ENCODE measurements at places on chromosomes 2 and 18.

DNA sequence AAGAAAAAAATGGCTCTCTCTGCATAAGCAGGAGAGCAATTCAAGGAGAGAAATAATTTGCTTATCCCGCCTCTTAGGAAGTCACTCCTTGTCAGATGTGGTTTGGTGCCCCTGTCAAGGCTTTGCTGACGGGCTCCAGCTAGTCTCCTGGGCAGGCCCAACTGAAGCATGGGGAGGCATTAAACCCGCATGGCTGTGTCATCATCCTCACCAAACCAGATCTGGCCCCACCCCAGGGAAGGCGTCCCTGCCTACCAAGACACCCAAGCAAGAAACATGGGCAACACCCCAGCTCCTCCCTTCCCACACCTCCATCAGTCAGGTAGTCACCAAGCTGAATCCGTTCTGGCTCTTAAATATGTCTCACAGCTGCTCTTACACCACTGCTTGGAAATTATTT, 108.0 kb downstream of the SGPP2 start:
- DNase-seq, result no peak

GRCh38 chr18:34643989-34644388, 66.1 kb upstream of the DTNA start:
- no peak for DNase-seq

DNA sequence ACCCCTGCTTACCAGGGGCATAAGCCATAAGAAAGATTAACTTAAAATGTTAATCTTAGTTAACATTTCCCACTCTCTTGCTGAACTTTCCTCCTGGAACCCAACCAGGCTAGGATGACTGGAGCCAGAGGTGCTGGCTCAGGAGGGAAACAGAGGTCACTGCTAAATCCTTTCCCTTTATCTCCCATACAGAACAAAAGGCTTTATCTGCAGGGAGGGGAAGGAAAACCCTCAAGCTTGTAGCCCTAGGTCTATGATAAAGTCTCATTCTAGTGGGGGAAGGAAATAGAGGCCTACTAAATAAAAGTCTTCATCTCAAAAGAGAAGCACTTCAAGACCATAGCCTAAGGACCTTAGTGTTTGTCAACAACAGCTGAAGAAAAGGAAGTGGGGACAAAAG, 18.6 kb downstream of the HIBCH start:
- no peak for DNase-seq

DNA sequence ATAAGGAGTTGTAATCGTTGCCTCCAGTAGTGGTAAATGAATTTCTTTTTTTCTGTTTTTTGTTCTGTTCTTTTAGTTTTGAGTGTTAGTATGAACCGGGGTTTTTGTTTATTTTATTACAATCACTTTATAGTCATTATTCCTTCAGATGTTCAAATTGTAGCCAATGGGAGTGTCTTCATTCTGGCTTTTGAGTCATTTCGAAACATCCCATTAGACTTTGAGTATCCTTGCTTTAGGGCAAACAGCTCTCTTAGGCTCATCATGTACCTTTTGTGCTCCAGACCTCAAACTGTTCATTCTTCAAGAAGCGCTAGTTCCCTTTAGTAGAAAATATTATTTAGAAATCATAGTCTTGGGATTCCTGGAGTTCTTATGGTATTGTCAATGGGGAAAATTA, 54.2 kb upstream of the PAX3 start:
- no peak for DNase-seq

DNA sequence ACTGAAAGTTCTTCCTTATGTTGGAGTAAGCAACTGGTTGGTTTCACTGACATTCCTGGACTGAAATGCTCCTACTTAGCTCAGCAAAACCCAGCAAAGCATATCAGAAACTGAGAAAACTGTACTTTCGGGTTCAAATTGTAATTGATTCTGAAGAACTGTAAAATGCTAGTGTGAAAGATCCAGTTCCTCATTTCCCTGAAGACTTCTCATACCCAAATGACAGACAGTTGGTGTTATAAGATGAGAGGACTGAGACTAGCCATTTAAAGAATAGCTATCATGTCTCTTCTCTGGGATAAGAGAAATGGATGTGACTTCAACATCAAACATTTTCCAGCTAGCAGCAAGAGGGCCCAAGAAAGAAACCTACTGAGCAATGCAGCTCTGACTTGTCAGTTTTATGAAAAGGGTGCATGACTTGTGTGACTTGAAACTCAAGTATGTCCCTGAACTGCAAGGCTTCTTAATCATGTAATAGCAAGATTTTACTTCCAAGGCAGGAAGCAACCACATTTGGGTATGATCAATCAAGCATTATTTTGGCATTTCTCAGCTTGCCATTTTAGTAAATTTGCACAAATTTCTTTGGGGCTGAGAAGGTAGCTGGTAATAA, 420.3 kb upstream of the MMADHC start:
- no peak for DNase-seq

DNA sequence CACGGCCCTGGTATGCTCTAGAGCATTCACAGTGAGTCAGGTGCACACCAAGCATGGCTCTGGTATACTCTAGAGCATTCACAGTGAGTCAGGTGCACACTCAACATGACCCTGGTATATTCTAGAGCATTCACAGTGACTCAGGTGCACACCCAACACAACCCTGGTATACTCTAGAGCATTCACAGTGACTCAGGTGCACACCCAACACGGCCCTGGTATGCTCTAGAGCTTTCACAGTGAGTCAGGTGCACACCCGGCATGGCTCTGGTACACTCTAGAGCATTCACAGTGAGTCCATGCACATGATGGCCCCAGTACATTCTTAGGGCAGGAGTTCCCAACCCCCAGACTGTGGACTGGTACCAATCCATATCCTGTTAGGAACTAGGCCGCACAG, 158.1 kb downstream of the EIPR1 start:
- no peak for DNase-seq

GRCh38 chr2:127479866-127480743, 46.2 kb downstream of the IWS1 start:
- DNase-seq, result no peak

DNA sequence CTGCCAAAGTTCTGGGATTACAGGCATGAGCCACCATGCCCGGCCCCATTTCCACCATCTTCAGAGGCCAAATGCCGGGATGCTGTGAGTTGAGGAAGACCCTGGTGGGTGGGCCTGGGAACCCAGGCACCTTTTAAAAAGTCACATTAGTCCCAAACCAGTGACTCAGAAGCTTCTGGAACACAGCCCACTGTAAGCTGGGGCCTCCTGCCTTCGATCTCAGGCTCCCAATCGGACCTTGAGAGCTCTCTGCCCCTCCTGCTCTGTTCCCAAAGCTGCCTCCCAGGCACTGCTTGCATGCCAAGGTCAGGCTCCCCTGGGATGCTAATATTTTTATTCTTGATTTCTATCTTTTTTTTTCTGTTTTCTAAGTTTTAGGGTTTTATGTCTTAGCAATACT, 4.2 kb downstream of the ADCY3 start:
- no peak for DNase-seq

DNA sequence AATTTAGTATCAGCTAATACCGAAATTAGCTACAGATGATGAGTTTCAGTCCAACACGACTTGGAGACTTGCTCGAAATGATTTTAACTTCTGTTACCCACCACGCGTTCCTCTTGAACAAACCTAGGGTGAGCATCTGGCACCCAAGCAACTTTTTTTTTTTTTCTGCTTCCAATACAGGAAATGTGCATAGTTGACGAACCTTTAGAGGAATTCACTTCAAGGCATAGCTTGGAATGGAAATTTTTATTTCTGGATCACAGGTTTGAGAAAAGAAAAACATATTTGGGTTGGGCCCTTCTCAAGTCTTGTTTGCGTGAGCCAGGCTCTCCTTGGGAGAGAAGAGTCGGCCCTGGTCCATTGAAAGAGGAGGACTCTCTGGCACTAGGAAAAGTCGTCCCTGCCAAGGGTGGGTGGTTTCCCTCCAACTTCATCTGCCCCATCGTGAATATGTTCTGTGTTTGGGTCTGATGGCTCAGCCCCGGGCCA, 37.4 kb upstream of the RPL31 start:
- DNase-seq, result no peak

DNA sequence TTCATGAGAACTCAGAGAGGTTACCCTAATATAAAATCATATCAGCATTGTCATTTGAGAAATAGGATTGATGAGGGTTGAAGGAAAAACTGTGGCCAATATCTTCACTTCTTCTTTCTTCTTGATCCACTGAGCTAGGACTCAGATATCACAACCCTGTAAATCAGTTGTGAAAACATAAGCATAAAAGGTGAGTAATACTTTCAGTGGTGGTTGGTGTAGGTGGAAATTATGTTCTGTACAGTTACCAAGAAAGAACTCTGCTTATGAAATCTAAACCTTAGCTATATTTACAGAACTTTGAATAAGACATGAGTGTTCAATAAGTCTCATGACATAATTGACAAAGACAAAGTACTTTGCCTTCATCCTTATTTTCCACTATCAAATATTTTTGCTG, 56.3 kb downstream of the PAX3 start:
- DNase-seq, result no peak

DNA sequence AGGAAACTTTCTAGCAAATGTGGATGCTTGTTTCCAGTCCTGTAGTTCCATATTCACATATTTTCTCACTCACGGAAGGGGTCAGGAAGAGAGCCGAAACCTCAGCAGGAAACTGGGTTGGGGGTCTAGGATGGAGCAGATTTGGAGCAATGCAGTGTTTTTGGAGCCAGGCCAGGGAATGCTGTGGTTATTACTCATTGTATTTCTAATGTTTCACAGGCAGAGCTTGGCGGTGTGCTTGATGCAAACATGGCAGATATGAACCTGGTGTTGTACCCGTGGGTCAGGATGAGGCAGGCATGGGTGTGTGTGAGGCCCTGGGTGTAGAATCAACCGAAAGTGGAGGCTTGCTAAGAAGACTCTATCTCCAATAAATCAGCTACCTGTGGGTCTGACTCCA, 34.6 kb upstream of the ACKR3 start:
- DNase-seq, result no peak

DNA sequence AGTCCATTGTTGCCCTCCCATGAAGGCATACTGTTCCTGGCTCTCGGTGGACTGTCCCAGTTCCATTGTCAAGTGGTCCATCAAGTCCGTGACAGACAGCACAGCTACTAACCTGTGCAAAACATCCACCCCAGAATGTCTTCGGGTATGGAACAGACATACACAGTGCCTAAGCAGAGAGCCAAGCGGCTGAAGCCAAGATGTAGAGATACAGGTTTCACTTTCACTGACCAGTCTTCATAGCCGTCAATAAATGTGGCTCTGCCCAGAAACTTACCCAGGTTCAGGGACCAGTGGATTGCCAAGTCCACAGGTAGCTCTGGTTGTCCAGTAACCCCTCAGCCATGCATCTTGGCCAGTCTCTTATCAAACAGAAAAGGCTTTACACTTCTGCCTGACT, 10.7 kb upstream of the PAPOLG start:
- DNase-seq, result no peak

- DNase-seq, result no peak
Measured at GRCh38 chr2:75321599-75321922, 122.2 kb upstream of the TACR1 start.

- DNase-seq, result no peak
Measured at GRCh38 chr2:62501794-62502500, 4.0 kb downstream of the TMEM17 start.

GRCh38 chr2:37790019-37790418, 118.6 kb upstream of the CDC42EP3 start:
- DNase-seq, result no peak

DNA sequence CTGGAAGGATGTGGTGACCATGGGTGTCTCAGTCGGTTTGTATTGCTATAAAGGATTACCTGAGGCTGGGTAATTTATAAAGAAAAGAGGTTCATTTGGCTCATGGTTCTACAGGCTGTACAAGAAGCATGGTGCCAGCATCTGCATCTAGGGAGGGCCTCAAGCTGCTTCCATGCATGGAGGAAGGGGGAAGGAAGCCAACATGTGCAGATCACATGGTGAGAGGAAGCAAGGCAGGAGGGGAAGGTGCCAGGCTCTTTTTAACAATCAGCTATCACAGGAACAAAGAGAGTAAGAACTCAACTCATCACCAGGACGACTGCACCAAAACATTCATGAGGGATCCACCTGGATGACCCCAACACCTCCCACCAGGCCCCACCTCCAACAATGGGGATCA, 209.4 kb downstream of the CDH20 start:
- DNase-seq, result no peak

DNA sequence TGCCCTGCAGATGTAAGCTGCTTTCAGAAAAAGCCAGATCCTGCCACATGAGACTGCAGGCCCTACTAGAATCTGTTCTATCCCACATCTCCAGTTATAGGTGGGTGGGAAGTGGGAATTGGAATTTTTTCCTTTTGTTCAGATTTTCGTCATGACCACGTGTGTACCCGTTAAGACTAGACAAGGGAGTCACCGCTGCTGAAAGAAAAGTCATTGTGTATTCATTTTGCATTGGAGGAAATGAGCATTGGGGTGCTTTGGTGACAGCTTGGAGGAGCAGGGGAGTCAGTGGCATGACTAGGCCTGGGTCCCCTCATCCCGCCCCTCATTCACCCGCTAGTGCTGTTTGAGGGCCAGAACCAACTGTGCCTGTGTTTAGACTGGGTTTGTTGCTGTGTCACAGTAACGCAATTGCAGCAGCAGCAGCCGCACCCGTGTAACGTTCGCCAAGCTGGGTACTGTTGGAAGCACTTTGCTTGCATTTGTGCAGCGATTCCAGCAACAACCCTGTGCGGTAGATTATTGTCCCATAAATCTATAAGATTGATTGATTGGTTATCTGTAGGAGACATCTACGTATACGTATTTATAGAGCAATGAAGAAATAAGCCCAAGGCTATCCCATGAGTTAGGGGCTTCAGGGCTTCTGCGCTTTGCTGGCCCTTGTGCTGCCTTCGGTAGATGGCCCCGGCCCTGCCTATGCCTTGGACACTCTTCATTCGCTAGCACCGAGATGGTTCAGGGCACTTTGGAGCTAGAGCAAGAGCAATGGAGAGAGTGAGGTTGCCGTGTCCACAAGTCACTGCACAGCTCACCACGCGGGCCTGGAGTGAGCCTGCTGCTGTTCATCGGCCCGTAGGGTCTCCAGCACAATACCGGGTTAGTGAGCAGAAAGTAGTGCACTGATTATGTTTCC, 194.9 kb downstream of the AGAP1 start:
- DNase-seq, result no peak

GRCh38 chr2:168469281-168469988, 13.4 kb downstream of the CERS6 start:
- DNase-seq, result no peak

- DNase-seq, result no peak
Measured at GRCh38 chr18:54130177-54130576, 94.3 kb downstream of the MBD2 start.

DNA sequence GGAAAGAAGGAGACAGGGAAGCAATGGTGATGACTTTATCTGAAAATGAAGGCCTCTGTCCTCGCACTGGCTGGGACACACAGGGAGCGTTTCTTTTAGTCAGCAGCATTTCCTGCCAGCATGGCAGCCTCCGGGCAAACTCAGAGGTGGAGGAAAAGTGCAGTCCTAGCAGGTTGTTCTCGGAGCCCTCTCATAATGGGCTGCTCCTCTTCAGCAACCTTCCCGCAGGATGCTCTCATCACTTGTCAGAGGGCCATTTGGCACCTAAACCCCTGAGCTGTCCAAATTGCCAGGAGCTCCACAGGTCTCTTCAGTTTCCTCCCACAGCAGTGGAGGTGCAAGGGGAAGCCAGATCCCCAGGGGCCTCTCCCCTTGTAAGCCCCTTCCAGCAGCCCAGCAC, 6.2 kb downstream of the STK39 start:
- DNase-seq, result no peak

Measured in NCI-H2107 (cell line).